Osteoblast (primary cell): ENCODE measurements at places on chromosomes 2 and 18. TPM values are rescaled to one million over a fixed set of nuclear protein-coding genes. Genes with fewer than 3 reads are reported as not detected.
A peak's percentile ranks its signal among the peaks of the same experiment; 100 is the strongest.

The ERBB4 gene
- total RNA-seq, result under 0.01 TPM in 1 of 2 replicates, not detected in the other

The C2orf78 gene
- total RNA-seq, result not detected in 2 replicates

The HRH4 gene
- under 0.01 TPM in 2 replicates for total RNA-seq

- no peak overlapping the region for H3K27ac ChIP-seq
- H3K27me3 ChIP-seq, result no peaks in the 10 kb centered on the region
- no peaks in the 10 kb centered on the region for H3K36me3 ChIP-seq
These were observed 409.8 kb downstream of the PLCL1 start for GRCh38 chr2:198214114-198214596.

DNA sequence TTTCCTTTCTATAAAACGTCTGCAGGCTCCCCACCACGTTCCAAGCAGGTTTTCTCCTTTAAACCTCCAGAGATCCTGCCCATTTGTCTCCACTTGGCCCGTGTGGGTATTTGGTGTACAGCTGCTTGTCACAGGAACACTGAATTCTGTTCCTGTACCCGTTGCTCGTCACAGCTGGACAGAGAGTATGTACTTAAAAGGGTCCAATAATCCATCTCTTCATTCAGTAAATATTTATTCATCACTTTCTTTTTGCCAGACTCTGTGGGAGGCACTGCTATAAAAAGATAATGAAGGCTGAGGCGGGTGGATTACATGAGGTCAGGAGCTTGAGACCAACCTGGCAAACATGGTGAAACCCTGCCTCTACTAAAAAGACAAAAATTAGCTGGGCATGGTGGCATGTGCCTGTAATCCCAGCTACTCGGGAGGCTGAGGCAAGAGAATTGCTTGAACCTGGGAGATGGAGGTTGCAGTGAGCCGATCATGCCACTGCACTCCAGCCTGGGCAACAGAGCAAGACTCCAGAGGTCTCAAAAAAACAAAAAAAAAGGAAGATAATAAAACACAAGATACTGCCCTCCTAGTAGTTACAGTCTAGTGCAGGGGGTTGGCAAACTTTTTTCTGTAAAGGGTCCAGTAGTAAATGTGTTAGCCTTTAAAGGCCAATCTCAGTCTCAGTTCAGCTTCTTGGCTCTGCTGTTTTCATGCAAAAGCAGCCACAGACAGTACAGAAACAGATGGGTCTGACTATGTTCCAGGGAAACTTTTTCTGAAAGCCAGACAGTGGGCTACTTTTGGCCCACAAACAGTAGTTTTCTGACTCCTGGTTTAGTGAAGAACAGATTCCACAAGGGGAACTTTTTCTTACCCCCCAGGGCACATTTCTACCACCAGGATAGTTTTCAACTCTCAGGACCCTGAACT, 309.9 kb upstream of the RAB12 start:
- no peak overlapping the region for H3K27ac ChIP-seq
- H3K27me3 ChIP-seq, result no peaks in the 10 kb centered on the region
- peaks cover 13% of the 10 kb centered on the region for H3K4me1 ChIP-seq
- no peaks in the 10 kb centered on the region for H3K36me3 ChIP-seq
- no peak overlapping the region for H3K4me3 ChIP-seq

- no peaks in the 10 kb centered on the region for H3K36me3 ChIP-seq
- no peaks in the 10 kb centered on the region for H3K27me3 ChIP-seq
- DNase-seq, result no peak
- no peak overlapping the region for H3K27ac ChIP-seq
- no peaks in the 10 kb centered on the region for H3K4me1 ChIP-seq
These were observed 121.0 kb downstream of the SMAD2 start for GRCh38 chr18:47809420-47809819.

- H3K27me3 ChIP-seq, result no peaks in the 10 kb centered on the region
- no peaks in the 10 kb centered on the region for H3K36me3 ChIP-seq
- no peak for DNase-seq
- H3K4me3 ChIP-seq, result no peak overlapping the region
These were observed 451.4 kb downstream of the EIPR1 start for GRCh38 chr2:2926009-2926857.

DNA sequence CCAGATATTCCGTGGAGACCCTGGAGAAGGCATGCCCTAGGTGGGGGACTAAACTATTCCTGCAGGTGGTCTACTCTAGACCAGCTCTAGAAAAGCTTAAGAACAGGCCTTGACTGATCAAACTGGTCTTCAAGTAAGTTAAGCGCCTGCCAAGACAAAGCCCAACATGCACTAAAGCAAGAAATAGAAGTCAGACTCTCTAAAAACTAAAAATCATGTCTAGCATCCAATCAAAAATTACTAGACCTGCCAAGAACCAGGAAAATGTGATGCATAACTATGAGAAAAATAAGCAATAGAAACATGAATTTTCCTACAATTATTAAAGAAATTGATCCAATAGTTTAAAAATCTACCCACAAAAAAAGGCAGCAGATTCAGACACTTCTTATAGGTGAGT, 13.6 kb downstream of the KIF1A start:
- no peaks in the 10 kb centered on the region for H3K36me3 ChIP-seq
- H3K4me1 ChIP-seq, result no peaks in the 10 kb centered on the region
- H3K27me3 ChIP-seq, result peaks cover 27% of the 10 kb centered on the region
- H3K27ac ChIP-seq, result no peak overlapping the region
- H3K4me3 ChIP-seq, result no peak overlapping the region

DNA sequence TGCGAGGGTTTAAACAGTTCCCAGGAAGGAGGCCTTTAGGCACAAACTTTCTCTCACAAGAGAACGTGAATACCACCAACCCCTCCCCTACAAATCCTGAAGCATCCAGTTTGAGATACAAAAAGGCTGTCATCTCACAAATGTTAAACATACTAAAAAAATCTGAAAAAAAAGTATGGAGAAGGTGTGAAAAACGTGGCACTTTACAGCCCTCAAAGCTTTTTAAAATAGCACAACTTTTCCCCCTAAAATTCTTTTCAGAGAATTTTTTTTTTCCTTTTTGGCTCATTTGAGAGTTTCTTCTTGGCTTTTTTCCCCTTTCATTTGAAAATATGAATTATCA, 10.1 kb downstream of the ZEB2 start:
- H3K4me3 ChIP-seq, result no peak overlapping the region
- DNase-seq, result no peak
- H3K27me3 ChIP-seq, result no peaks in the 10 kb centered on the region
- peak overlapping the region; percentile 93 for H3K27ac ChIP-seq
- H3K4me1 ChIP-seq, result peaks cover 99% of the 10 kb centered on the region

DNA sequence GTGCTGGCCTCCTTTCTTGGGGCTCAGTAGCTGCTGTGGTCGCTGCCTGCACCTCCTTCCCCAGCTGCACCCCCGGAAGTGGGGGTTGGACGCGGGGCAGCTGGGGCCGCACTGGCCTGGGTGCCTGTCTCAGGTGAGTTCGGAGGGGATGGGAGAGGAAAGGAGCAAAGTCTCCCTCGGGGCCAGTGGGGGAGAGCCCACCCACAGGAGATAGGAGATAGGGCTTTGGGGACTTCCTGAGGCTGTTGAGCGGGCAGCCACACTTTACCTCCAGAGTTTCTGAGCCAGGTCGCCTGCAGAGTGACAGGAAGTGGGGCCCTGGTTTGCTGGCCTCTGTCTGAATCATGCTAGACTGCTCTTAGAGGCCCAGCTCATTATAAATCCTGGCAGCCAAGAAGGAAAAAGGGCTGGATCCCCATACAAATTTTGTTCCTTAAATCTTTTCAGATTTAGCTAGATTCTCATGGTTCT, 8.1 kb downstream of the MBP start:
- H3K4me3 ChIP-seq, result no peak overlapping the region
- no peaks in the 10 kb centered on the region for H3K36me3 ChIP-seq
- peaks cover 16% of the 10 kb centered on the region for H3K4me1 ChIP-seq
- H3K27ac ChIP-seq, result no peak overlapping the region
- peaks cover 7% of the 10 kb centered on the region for H3K27me3 ChIP-seq

DNA sequence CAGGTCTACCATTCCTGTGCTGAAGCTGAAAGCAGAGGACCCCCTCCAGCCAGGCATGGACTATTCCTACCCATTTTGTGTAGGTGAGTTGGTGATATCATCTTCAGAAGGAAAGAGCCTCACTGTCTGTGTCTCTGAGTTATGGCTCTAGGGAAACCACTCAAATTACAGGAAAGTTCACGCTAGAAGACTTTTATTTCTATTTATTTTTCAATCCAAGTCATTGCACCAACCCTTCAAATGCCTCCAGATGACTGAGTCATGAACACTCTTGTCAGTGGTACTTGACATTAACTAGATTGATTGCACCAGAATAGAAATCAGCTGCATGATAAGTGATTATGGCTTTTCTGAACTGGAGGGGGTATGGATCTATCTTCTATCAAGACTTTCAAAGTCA, 338.4 kb downstream of the MBD2 start:
- DNase-seq, result no peak
- no peaks in the 10 kb centered on the region for H3K36me3 ChIP-seq
- H3K27ac ChIP-seq, result no peak overlapping the region
- no peak overlapping the region for H3K4me3 ChIP-seq

DNA sequence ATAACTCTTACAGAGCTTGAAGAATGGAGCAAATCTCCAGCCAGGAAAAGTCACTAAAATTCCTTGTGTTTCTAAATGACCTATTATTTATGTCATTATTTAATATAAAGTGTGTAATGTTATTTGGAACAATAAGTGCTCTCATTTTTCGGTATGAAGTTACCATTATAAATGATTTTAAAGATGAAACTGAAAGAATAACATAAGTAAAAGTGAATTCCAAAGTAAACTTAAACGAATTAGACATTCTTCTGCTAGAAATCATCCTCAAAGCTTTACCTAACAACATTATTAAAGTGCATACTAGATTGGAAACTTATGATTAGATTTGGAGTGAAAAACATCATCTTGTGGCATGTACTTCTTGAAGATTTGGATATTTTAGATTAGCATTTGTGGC, 897.2 kb upstream of the CDH2 start:
- H3K27ac ChIP-seq, result no peak overlapping the region
- no peak for DNase-seq
- no peak overlapping the region for H3K4me3 ChIP-seq
- H3K27me3 ChIP-seq, result no peaks in the 10 kb centered on the region
- H3K36me3 ChIP-seq, result no peaks in the 10 kb centered on the region
- H3K4me1 ChIP-seq, result no peaks in the 10 kb centered on the region

DNA sequence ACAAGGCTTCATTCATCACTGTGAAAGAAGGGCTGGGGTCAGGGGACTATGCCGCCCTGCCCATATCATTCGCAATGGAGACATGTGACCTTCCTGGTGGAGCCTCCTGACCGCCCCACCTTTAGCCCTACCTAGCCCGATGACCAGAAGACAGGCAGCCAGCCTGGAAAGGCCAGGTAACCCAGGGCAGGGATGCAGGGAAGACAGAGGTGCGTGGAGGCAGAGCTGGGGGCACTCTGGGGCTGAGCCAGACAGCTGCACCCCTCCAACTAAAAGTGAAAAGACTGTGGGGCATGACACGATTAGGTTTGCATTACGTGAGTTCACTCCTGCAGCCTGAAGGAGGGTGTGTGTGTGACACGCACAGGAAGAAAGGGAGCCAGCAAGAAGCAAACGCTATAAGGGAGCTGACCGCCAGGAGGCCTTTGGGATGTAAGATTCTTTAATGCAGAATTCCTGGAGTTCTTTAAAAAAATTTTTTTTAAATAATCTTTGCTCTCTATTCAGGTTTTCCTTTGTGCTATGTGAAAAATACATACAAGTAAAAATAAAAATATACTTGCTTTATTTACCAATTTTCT, 3.7 kb upstream of the HES6 start:
- no peak for DNase-seq
- peaks cover 23% of the 10 kb centered on the region for H3K27me3 ChIP-seq
- no peak overlapping the region for H3K4me3 ChIP-seq
- no peak overlapping the region for H3K27ac ChIP-seq
- no peaks in the 10 kb centered on the region for H3K4me1 ChIP-seq
- H3K36me3 ChIP-seq, result no peaks in the 10 kb centered on the region

DNA sequence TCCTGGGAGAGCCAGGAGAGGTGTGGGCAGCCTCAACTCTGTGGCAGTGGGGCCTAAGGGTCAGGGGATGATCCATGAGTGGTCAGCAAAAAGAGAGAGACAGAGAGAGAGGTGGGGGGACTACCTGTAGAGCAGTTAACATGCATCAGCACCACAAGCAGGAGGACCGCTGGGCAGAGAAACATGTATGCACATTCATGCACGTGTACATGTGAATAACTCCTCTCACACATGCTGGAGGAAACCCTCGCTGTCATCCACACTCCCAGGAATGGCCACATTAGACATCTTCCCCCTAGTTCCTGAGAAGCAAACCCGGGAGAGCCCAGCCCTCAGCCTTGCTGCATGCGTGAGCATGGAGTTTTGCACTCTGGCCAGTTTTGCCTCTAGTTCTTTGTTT, 166.1 kb downstream of the SMAD7 start:
- peak; percentile 35 for DNase-seq
- H3K4me3 ChIP-seq, result no peak overlapping the region
- no peak overlapping the region for H3K27ac ChIP-seq
- peaks cover 41% of the 10 kb centered on the region for H3K4me1 ChIP-seq
- no peaks in the 10 kb centered on the region for H3K27me3 ChIP-seq

- no peak for DNase-seq
- peaks cover 7% of the 10 kb centered on the region for H3K27me3 ChIP-seq
- no peaks in the 10 kb centered on the region for H3K4me1 ChIP-seq
- H3K36me3 ChIP-seq, result no peaks in the 10 kb centered on the region
- H3K4me3 ChIP-seq, result no peak overlapping the region
These were observed 54.3 kb downstream of the INPP5D start for GRCh38 chr2:233114421-233114861.

DNA sequence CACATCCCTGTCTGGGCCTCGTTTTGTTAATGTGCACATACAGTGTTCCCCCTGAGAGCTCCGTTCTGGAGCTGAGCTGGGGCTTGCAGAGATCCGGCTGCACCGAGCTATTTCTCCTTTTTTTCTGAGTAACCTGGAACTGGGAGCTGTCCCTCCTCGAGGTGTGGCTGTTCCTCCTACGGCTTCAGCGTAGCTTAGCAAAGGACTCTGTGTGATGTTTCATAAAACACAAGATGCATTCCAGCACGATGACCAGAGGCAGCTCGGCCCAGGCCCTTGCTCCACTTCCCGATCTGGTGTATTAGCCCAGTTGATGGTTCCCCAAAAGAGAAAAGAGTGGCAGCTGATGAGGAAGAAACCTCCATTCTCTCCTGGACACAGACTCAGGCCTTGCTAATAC, 103.0 kb downstream of the FAM210A start:
- H3K27me3 ChIP-seq, result no peaks in the 10 kb centered on the region
- no peak overlapping the region for H3K4me3 ChIP-seq

DNA sequence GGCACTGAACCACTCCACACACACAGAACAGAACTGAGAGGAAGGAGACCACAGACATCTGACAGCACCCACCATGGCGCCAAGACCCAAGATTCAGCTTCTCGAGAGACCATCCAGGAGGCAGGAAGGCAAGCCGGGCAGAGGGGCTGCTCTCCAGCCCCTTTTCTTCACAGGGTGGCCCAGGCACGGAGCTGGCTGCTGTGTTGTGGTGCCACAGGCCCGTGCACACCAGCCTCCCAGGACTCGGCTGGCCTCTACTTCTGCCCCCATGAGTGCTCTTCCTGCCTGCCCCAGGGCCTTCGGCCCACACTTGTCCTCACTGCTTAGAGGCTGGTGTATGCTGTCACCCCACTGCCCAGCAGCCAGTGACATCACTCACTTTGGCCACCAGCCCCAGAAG, 547.6 kb upstream of the RAB6C start:
- DNase-seq, result no peak
- H3K4me1 ChIP-seq, result no peaks in the 10 kb centered on the region
- no peaks in the 10 kb centered on the region for H3K36me3 ChIP-seq
- H3K4me3 ChIP-seq, result no peak overlapping the region
